IMR-90 (cell line): ENCODE measurements at places on chromosomes 12 and 14.

GRCh38 chr14:98752660-98753059 lies 519.3 kb downstream of the BCL11B start:
- DNase-seq: no peak

- DNase-seq: no peak
Observed at GRCh38 chr12:34602213-34602940, 580.1 kb downstream of the ALG10 start.

DNA sequence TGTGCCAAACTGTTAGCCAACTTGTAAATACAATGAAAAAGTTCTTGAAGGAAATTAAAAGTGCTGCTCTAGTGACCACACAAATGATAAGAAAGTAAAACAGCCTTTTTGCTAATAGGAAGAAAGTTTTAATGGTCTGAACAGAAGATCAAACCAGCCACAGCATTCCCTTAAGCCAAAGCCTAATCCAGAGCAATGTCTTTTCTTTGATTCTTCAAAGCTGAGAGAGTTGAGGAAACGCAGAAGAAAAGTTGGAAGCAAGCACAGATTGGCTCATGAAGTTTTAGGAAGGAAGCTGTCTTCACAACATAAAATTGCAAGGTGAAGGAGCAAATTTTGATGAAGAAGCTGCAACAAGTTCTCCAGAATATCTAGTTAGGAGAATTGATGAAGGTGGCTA lies 213.8 kb downstream of the ATXN7L3B start:
- DNase-seq: no peak

DNA sequence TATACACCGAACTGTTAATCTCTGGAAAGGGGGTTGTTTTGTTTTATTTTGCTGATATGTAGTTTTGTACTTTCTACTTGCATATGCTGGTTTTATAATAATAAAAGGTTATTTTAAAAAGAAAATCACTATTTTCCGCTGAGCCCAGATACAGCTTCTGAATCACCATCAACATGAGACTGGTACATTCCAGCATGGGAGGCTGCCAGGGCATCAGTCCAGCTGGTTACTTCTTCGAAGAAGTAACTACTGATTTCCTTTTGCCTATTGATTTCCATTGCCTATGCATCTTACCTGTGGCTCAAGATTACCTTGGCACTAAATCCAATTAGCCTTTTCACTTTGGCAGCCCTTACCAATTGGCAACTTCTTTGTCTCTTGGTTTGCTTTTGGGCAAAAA lies 11.7 kb upstream of the OSBPL8 start:
- peak; percentile 42 for DNase-seq

- DNase-seq: peak; percentile 98
Observed at GRCh38 chr14:50038398-50039119, 77.8 kb downstream of the VCPKMT start.

- peak; percentile 60 for DNase-seq
Observed at GRCh38 chr12:106303202-106303820, 778 bp downstream of the TCP11L2 start.

DNA sequence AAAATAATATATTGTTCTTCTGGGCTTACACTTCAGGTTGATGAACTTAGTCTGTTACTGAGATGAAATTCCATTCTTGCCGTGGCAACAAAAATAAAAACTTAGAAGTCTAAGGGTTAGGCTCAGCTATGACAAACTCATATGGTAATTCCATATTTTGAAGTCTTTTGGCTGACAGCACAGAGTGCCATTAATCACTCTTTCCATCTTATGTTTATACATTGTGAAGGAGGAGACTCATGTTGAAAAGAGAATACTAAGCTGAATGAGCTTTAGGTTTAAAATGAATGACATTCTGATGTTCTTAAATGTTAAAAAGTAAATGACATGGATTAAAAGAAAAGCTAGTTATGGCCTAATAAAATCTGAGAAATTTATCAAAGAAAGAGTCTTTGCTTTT lies 291.9 kb downstream of the SOX5 start:
- no peak for DNase-seq

GRCh38 chr12:13404631-13405473 lies 208.3 kb downstream of the EMP1 start:
- no peak for DNase-seq

GRCh38 chr14:85479771-85480170 lies 50.2 kb upstream of the FLRT2 start:
- DNase-seq: no peak

GRCh38 chr12:7162691-7163114 lies 26.8 kb upstream of the PEX5 start:
- no peak for DNase-seq

DNA sequence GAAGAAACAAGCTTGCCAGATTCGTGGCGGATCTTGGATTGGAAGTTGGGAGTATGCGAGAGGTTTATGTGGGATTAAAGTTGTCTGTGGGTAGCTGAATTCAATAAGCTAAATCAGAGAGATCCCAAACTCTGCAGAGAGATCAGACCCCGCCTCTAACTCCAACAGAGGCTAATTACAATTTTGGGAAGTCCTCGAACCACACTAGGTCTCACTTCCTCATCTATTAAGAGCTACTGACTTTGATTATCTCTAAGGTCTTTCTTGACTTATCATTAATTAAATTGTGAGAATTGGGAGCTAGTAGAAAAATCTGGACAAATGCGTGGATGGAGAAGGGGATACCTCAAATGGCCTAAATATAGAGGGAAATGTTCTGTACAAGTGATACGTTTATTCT lies 9.1 kb downstream of the NTF3 start:
- DNase-seq: no peak

- peak; percentile 69 for DNase-seq
Observed at GRCh38 chr12:107196681-107197080, 103.3 kb upstream of the CRY1 start.
